ENCODE measurements at places on chromosomes 4 and X. TPM values are rescaled to one million over a fixed set of nuclear protein-coding genes. Genes with fewer than 3 reads are reported as not detected.

The DIPK2B gene
- total RNA-seq = 27.7 TPM

DNA sequence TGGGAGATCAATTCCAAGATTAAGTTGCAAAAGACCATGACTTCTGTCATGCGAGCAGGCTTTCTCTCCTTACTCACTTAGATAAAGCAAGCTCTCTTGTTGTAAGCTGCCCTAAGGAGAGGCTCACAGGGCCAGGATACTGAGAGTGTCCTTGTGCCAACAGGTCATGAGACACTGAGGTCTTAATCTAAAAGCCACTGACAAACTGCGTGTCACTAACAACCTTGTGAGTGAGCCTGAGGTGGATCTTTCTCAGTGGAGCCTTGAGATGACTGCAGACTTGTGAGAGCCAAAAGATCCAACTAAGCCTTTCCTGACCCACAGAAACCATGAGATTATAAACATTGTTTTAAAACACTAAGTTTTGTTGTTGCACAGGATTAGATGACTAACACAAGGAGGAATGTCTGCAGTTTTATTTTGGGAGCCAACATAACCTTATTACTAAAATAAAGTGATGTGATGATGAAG, 170.5 kb downstream of the SLC39A8 start:
- no peak for DNase-seq

DNA sequence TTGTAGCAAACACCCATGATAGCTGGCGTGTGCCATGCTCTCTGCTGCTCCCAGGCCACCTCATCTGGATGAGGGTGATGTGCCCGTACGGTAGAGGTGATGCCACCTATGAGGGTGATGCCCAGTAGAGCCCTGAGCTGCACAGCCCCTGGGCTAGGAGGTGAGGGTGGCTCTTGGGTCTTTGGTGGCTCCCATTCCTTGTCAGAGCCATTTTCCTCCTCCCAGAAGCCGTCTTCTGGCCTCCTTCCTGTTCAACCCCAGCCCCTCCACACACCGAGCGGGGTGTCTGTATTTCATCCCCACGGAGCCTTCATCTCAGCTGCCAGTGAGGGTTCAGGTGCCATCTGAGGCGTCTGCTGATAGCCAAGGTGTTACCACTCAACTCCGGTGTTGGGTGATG, 12.0 kb upstream of the TNIP2 start:
- DNase-seq = no peak

GRCh38 chrX:129099207-129099606, 424.1 kb downstream of the SMARCA1 start:
- no peak for DNase-seq

GRCh38 chr4:121633653-121634052, 63.1 kb downstream of the ANXA5 start:
- DNase-seq = no peak

DNA sequence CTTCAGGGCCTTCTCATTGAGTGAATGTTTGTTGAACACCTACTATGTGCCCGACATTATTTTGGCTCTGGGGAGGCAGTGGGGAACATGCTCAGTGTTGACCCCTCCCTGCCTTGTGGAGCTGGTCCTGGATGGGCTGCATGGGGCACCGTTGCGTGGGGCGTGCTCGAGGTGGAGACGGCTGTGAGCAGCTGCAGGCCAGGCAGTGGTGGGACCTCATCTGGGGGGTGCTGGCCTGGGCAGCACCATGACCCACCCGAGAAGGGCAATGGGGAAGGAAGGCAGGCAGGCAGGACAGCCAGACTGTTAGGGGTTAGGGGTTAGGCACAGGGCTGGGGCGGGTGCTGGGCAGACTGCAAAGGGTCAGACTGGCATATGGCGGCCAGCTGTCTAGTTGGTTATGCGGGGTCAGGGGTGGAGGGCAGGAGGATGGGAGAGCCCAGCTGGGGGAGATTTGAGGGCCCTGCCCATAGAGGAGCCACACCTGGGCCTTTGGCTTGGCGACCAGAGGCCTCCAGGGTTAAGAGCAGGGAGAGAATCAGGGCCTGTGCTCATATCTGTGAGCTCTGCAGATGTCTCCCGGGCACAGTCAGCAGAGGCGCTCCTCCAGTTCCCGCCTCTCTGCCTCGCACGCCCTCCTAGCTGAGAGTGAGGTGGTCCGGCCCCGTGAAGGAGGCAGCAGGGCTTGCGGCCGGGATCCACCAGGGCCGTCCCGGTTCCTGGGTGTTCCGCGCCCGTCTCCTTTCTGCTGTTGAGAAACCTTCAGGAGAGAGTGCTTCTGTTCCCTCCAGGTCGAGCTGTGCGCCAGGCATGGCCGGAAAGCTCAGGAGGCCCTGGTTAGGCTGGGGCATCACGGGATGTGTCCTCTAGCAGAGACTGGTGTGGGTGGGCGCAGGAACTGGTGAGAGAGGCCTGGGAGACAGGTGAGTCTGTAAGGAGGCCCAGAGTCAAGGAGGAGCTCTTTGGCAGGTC, 73.3 kb downstream of the RGS12 start:
- DNase-seq = peak; percentile 54

GRCh38 chr4:143224255-143224654, 39.5 kb downstream of the USP38 start:
- no peak for DNase-seq

DNA sequence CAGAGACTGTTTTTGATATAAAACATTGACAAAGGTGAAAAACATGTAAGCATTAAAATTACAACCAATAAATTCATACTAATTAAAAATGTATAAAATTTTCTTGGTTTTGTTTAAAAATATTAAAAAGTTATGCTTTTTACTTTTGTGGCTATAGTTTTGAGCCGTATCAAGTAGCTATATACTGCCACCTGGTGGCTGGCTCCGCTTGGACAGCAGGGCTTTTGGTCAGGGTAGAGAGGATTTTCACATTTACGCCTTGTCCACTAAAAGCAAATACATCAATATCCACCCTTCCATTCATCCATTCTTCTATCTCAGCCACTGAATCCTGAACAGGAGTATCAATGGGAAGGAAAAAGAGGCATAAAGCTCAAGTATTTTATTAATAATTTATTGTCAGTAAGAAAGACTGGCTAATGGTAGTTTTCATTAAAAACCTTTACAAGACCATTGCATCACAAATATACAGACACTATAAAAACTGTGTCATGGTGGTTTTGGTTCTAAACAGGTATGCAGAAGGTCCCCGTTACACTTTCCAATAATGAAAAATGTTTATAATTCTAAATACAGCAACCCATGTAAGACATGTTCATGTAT, 32.1 kb upstream of the MTNR1A start:
- DNase-seq = peak; percentile 76

DNA sequence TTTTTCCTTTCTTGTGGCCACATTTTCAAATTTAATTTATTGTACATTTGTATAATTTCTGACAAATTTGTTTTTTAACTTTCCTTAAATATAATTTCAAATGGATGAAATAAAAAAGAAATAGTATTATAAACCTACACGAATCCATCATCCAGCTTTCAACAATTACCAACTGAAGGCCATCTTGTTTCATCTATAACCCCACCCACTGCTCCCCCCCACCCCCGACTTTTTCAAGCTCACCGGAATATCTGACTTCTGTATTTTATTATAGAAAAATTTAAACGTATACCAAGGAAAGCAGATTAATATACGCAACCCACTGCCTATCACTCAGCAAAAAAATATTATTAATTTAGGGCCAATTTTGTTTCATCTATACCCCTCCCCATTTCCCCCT, 1.1 kb downstream of the MORF4L2 start:
- no peak for DNase-seq

The IL3RA gene
- 43.0 TPM for total RNA-seq

The GLRB gene
- 6.5 TPM for total RNA-seq
